ENCODE measurements at places on chromosomes 7 and 10.
A peak's percentile ranks its signal among the peaks of the same experiment; 100 is the strongest.

DNA sequence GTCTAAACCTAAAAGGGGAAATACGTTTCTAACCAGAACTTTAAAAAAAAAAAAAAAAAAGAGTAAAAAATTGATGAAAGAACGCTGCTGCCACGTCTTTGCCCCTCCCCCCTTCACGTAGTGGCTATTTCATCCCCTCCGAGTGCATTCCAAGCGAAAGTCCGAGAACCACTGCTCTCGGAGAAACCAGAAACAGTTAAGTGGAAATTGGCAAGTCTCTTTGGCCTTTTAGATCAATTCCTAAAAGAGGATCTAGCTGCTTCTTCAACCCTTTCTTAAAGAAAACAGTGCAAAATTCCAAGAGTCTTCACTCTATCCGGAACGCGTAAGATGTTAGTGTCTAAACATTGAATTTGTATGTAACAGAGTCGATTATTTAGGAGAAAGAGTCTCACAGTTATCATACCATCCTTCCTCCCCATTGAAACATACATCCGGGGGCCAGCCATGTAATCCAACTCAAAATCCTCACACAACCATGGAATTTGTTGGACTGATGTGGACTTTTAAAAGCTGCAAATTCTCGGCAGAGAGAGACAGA is 1.1 kb downstream of the P4HA1 start:
- DNase-seq = no peak

DNA sequence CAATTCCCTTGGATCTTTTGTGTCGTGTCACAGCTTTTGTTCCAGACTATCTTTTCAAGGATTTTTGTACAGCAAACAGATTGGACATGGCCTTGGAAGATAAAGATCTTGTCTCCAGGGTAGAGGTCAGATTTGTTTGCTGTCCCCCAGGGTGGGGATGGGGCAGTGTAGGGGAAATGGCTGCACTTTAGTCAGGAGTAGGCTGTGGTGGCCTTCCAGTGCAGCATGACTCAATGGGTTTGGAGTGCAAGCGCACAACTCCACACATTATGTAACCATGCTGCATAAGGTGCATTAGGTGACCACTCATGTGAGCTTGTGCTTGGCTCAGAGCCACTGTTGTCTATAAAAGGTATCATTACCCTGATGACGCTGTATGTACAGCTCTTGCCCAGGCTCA is 23.9 kb upstream of the ADAMTS14 start:
- no peak for DNase-seq

DNA sequence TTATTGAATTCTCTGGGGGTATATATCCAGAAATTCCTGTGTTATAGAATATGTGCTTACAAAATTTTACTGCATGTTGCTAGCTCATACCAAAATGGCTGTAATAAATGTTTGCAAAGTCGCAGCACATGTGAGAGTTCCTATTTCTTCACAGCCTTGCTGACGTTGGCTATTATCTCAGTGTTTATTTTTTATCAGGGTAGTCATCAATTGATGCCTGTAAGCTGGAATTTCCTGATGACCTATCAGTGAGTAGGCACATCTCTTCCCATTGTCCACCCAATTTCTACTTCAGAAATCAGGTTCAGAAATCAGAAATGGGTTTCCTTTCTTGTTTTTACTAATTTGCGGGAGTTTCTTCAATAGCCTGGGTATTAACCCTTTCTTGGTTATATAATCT is 268.1 kb upstream of the FZD8 start:
- DNase-seq = no peak

DNA sequence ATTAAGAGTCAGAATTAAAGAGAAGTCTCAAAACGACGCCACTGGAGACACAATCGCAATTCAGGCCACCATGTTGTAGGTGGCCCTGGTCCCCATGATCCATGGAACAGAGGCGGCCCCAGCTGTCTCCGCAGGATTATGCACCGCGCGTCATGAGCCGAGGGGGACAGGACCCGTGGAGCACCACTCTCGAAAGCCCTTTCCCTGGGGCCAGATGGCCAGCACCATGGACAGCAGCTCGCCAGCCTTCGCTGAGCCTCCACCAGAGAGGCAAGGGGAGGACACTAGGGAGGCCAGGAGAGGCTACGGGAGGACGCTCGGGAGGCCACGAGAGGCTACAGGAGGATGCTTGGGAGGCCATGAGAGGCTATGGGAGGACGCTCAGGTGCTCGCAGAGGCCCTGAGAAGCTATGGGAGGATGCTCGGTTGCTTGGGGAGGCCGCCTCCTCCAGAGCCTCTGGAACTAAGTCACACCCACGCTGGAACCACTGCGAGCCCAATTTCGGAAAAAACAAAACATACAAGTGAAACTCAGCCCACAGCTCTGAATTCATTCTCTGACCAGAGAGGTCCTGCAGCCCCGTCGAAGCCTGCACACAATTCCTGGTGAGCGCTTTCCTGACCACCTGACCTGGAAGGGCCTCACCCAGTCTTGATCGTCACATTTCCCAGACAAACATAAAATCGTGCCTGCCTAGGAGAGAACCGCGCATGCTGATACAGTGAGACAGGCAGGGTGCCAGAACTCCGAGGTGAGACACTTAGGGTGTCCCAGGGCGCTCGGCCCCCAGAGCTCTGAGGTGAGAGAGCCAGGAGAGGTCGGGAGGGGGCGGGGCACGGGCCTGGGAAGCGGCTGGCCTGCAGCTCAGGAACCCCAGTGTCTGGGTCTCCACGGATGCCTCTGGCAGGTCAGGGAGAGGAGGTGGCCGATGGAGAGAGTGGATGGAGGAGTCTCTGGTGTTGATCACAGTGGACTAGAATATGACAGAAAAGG is 224.4 kb downstream of the PTPRN2 start:
- no peak for DNase-seq

- DNase-seq = no peak
Observed at GRCh38 chr7:29332875-29333855, 138.6 kb downstream of the CHN2 start.

GRCh38 chr7:74269757-74270277 is 15.6 kb upstream of the RFC2 start:
- DNase-seq = peak; percentile 10

- no peak for DNase-seq
Observed at GRCh38 chr7:123705211-123705901, 43.4 kb downstream of the WASL start.

- DNase-seq = no peak
Observed at GRCh38 chr7:7188091-7188490, 5.7 kb downstream of the C1GALT1 start.

- no peak for DNase-seq
Observed at GRCh38 chr7:83305027-83305426, 142.3 kb upstream of the PCLO start.

DNA sequence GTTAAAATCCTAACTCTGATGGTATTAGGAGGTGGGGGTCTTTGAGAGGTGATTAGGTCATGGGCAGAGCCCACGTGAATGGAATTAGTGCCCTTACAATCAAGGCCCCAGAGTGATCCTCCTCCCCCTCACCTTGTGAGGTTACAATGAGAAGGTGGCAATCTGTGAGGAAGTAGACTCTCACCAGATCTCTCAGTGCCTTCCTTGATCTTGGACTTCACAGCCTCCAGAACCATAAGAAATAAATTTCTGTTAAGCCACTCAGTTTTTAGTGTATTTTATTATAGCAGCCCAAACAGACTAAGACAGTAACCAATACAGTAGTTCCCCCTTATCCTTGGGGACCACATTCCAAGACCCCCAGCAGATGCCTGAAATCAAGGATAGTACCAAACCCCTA is 32.0 kb downstream of the STRA8 start:
- no peak for DNase-seq

DNA sequence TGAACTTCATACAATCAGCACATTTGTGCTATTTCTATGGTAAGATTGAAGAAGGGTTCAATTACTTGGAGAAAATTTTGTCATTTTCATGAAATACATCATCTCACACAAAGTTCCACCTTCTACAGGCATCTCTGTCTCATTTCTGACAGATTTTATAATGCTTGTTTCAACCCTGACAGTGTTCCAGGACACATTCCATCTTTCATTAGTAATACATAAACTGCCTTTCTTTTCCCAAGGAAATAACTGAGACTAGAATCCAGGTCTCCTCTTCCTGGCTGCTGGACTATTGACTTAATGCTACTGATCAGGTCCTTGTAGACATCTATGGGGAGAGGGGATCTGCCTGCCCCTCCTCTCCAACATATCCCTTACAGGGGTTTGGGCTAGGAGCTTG is 70.1 kb upstream of the PLPP4 start:
- no peak for DNase-seq

GRCh38 chr7:53611043-53611442 is 575.6 kb downstream of the POM121L12 start:
- DNase-seq = no peak

DNA sequence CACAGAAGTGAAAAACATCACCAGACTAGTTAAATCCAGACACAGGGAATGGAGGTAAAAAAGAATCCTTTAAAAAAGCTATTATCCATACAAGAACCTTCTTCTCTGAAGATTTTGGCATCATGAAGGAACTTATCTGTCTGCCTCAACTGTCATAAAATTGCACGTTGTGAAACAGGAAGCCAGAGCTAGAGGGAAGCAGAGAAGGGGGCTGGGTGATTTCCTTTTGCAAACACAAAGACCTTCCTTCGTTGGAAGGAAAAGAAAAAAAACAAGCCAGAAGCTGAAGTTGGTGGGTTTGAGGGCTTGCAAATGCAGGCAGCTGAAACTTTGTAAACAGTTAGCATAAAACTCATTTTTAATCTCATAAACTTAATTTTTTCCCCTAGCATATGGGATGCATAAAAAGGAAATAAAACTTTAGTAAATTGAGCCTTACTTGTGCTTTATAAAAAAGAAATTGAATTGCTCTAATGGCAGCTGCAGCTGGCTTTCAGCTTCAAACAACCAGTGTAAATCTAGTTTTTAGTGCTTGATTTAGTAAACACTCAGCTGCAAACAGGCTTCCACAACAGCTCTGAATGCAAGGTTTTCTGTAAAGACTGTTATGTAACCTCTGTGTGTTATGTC is 101.6 kb downstream of the OTUD1 start:
- DNase-seq = no peak
